ENCODE measurements at places on chromosomes 16 and 17.

GRCh38 chr16:5505091-5505887 is 407.7 kb upstream of the EEF2KMT start:
- H3K27ac ChIP-seq = no peak overlapping the region
- H3K4me3 ChIP-seq = no peak overlapping the region
- no peak for DNase-seq
- H3K36me3 ChIP-seq = no peaks in the 10 kb centered on the region
- peaks cover 25% of the 10 kb centered on the region for H3K27me3 ChIP-seq

DNA sequence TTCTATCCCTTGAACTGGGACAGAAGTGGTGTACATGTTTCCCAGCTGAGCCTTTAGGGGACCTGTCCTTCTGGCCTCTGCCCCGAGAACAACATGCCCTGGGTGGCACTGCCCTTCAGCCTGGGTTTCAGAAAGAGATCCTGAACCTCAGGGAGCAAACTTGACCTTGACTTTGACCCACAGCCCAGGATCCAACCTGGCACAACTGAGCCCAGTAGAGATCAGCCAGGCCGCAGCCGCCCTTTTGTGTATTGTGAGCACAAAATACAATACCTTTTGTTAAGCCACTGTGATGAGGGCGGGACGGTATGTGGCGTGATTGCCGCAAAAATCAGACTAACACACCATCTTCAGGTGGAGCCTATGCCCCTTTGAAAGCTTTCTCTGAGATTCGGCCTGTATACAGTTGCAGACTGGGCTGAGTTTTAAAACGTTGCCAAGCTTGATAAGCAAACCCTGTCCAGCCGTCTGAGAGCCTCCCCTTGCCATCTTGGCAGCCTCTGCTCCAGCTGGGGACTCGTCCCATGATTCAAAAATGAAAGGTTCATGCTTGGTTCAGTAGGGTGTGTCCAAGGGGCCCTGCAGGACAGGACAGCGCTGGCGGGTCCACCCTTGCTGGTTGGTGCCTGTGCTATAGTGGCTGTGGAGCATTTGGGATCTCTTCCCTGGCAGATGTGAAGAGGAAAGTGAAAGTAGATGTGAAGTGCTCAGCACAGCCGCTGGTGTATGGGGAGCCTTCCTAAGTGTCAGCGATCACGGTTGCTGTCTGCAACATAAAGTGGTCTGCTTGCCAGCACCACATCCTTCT is 40.3 kb downstream of the FOXL1 start:
- DNase-seq = no peak
- H3K36me3 ChIP-seq = no peaks in the 10 kb centered on the region
- H3K27me3 ChIP-seq = peaks cover 20% of the 10 kb centered on the region
- no peak overlapping the region for H3K4me3 ChIP-seq

GRCh38 chr17:30345089-30345433 is 11.2 kb upstream of the TMIGD1 start:
- H3K4me1 ChIP-seq = peaks cover 46% of the 10 kb centered on the region
- peaks cover 15% of the 10 kb centered on the region for H3K27me3 ChIP-seq
- H3K36me3 ChIP-seq = no peaks in the 10 kb centered on the region

GRCh38 chr16:68335175-68335574 is 24.4 kb downstream of the PRMT7 start:
- H3K27ac ChIP-seq = peak overlapping the region; percentile 93
- H3K36me3 ChIP-seq = peaks cover 57% of the 10 kb centered on the region
- H3K4me3 ChIP-seq = no peak overlapping the region
- no peaks in the 10 kb centered on the region for H3K27me3 ChIP-seq
- DNase-seq = no peak
- H3K4me1 ChIP-seq = no peaks in the 10 kb centered on the region

GRCh38 chr17:75724016-75725003 is 3.1 kb downstream of the ITGB4 start:
- H3K27me3 ChIP-seq = peaks cover 49% of the 10 kb centered on the region
- no peaks in the 10 kb centered on the region for H3K4me1 ChIP-seq
- no peak for DNase-seq
- no peak overlapping the region for H3K4me3 ChIP-seq

GRCh38 chr16:73339821-73340220 is 291.9 kb upstream of the ZFHX3 start:
- H3K4me1 ChIP-seq = peaks cover 5% of the 10 kb centered on the region
- peak overlapping the region; percentile 15 for H3K27ac ChIP-seq
- H3K36me3 ChIP-seq = no peaks in the 10 kb centered on the region
- H3K4me3 ChIP-seq = no peak overlapping the region
- no peak for DNase-seq

All from nephron progenitor cell (in vitro differentiated cells).